ENCODE measurements at places on chromosomes 3 and 15.

GRCh38 chr3:22265403-22265802 is 514.4 kb upstream of the ZNF385D start:
- no peak for DNase-seq

DNA sequence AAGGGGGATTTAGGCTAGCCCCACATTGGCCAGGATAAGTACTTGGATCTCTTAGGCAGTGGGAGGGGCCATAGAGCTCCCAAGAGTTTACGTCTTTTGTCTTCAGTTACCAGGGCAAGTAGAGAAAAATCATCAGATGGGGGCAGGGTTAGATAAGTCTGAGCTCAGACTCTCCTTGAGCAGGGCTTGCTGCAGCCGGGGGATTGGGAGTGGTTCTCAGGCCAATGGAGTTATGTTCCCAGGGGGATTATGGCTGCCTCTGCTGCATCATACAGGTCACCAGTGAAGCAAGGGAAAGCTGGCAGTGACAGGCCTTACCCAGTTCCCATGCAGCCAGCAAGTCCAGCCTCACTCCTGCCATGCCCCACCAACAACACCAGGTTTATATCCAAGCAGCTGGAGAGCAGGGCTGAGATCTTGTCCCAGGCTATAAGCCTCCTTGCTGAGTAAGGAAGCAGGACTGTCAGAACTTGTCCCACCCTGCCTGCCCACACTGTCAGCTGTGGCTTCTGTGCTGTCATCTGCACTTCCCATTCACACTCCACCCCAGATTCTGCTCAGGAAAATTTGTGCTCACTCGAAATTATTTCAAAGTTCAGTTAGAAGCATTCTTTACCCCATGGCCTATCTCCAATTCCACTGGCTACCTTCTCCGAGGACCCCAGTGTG is 215.3 kb downstream of the FAM43A start:
- no peak for DNase-seq

- peak; percentile 64 for DNase-seq
Observed at GRCh38 chr3:14329116-14329830, 73.1 kb upstream of the SLC6A6 start.

DNA sequence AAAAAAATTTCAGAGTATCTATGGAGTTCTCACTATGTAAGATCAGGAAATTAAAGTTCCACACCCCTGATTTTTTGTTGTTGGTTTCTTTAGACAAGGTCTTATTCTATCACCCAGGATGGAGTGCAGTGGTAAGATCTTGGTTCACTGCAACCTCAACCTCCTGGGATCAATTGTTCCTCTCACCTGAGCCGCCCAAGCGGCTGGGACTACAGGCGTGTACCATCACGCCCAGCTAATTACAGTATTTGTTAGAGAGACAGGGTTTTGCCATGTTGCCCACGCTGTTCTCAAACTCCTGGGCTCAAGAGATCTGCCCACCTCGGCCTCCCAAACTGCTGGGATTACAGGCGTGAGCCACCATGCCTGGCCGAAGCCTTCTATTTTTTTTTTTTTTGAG is 12.4 kb downstream of the QRICH1 start:
- peak; percentile 4 for DNase-seq

GRCh38 chr3:36859494-36859893 is 85.4 kb downstream of the TRANK1 start:
- DNase-seq = no peak

- no peak for DNase-seq
Observed at GRCh38 chr15:28930011-28930410, 44.2 kb downstream of the APBA2 start.

DNA sequence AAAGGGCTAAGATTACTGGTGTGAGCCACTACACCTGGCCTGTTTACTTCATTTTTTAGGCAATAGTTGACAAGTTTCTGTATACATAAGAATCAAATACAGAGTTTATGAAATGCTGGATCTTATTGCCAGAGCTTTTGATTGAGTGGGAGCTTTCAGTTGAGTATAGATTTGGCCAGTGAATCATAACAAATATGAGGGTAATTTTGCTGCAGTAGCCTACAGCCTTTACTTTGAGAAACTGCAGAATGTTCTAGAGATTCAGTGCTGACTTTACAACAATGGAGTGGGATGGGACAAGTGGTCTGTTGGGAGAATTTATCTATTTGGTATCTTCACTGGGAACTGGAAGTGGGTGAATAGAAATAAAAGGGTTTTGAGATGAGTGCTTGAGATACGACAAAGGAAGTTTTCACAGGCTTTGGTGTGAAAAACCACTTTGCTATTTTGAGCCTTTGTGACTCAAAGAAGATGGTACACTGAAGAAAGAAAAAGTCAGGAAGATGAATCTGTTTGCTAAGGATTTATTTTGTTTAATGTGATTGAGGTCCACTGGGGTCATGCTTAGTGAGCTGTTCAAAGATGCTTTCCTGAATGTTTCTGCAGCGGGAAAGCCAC is 227.8 kb downstream of the UBE2E2 start:
- no peak for DNase-seq

DNA sequence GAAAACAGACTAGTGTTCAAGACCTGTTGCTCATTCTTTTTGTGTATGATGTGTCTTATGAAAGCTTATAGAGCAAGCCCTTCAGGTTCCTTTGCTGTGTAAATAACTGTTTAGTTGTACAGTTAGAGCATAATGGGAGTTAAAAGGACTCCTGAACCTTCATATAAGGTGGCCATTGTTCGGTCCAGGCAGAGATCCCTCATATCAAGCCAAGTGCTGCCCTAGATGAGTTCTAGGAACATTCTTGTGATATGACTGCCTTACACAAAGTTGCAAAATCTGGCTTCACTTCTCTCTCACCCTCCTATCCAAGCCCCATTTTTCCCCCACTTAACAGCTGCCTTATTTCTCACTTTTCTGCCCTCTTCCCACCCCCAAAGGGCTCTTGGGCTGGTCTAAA is 26.9 kb downstream of the GYG1 start:
- no peak for DNase-seq

DNA sequence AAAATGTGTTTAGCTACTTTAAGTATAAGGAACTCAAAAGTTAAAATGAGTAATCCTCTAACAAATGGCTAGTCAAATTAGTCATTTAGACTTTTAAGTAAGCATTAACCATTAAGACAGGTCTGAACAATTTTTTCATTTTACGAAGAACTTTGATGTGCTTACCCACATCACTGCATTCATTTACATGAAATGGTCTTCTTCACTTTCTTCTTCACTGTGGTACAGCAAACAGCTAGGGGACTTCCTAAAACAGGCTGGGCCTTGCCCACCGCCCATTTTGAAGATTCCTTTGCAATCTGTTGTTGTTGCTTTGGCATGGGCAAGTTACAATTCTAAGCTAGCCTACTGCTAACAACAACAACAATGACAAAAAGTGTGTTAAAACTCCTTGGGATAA is 67.4 kb downstream of the CBLB start:
- no peak for DNase-seq

- peak; percentile 32 for DNase-seq
Observed at GRCh38 chr15:89998141-89998661, 2.9 kb upstream of the ZNF710 start.

GRCh38 chr15:62896380-62896866 is 146.1 kb upstream of the TPM1 start:
- DNase-seq = no peak

DNA sequence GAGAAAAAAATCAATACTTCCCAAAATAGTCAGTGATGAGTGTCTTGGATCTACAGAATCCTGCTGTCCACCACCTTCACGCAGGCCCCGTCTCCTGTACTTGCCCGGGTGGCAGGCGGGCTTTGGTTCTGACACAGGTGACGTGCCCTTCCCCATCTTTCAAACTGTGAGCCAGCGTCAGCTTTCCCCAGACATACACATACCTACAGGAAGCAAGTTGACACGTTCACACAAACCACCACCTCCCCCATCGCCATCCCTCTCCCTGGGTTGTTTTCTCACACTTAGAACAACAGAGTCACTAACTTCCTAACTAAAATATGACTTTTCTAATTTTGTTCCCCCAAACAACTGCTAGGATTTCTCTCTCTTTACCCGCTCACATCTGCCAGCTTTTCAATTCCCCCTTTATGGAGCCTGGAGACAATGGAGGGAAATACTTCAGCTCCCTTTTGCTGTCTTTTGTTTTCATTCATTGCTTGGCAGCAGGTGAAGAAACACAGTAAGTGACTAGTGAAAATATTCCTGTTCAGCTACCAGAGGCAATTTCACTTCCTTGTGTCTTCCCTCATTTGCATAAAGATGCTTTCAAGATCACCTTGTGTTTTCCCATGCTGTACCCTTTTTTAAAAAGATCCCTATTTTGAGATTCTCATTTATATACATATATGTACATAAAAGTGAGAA is 248.3 kb downstream of the SLCO3A1 start:
- no peak for DNase-seq

DNA sequence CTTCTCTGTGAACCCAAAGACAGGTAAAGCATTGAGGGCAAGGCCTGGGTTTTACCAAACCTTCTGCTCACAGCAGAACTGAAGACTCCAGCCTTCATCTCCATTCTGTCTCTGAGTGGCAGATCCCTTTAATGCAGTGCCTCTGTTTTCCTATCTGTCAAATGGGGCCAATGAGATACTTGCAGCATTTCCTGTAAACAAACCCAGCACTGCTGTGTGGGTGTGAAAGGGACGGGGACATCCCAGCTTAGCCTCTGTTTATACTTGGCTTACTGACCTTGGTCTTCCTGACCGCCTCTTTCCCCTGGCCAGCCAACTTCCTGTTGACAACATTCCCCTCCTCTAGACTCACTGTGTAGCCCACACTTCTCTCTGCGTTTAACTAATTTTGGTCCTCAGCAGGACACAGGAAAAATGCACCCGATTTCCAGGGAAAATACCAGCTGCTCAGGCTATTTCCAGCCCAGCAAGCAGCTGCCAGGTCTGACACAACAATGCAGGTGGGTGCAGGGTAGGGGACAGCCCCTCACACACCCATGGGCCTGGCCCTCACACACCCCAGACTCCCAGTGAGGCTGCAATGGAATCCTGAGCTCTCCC is 105.9 kb upstream of the HERC1 start:
- DNase-seq = no peak

DNA sequence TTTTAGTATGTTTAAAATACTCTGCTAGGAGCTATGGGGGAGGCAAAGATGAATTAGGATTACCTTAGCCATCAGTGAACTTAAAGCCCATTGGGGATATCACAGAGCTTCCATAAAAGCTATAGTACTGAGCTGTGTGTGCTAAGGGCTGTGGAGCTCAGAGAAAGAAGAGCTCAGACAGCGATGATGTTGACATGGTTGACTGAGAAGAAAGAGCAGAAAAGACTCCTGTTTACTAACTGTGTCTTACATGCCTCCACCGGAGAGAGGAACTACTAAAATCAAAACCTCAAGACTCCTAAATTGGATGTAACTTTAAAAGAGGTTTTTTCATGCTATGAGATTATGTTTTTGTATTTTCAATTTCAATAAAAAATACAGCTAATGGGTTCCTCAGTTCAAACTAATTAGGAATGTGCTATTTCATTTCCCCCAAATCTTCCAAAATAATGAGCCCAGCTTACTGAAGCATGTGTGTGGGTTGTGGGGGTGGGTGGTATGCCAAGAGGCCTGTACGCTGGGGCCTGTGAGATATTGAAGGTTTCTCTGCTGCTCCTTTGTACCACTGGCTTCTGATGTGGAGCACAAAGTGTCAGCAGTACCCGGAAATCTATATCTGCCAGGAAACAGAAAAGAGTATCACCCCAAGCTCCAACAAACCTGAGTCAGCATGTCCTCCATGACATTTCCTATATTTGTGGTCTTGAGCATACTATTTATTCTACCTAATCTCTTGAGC is 22.7 kb downstream of the DGKG start:
- DNase-seq = no peak

GRCh38 chr3:43525941-43526607 is 95.7 kb downstream of the ANO10 start:
- no peak for DNase-seq

DNA sequence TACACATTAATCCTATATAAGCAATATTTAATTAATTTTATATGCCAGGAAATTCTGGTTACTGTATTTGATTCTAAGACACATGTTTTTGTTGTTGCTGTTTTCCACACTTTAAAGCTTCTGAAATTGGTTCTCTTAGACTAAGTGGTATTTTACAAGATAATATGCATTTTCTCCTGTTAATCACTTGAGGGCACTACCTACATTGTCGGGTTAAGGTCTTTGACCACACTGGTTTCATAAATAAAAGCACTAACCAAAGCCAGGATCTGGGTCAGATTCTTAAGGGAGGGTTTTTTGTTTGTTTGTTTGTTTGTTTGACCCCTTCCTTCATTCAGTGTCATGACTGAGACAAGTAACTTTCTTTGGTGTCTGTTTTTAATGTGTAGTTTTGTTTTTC is 590.2 kb downstream of the RBMS3 start:
- no peak for DNase-seq

DNA sequence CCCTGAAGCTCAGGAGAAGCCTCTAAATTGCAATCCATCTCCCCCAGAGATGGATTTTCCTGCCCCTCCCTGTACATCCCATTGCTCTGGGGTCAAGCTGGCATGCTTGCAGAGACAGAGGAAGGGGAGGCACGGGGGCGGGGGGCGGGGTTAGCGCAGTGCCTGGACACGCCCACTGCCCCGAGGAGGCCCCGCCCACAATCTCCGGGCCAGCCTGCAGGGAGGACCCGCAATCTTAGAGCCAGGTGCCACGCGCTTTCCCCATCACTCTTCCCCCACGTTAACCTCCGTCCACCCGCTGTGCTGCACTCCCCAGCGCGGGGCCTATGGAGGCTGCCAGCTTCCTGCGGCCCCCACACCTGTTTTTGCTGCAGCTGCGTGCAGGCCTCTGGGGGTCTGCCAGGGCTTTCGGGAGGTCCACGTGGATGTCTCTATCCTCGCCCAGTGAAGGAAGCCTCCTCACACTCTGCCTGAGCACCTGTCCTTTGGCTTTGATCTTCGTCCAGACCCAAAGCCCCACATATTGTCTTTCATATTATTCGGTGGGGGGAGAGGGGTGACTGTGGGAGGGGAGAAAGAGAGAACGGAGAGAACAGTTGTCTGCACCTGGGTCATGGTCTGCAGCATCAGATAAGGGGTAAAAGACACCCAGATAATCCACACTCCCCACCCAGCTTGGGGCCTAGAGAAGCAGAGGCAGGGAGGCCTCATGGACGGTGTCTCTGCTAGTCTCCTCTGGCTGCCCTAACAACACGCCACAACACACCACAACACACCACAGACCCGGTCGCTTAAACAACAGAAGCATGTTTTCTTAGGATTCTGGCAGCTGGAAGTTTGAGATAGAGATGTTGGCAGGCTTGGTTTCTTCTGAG is 118.0 kb upstream of the MEF2A start:
- peak; percentile 9 for DNase-seq

- no peak for DNase-seq
Observed at GRCh38 chr3:11385326-11385725, 113.1 kb downstream of the ATG7 start.

- DNase-seq = no peak
Observed at GRCh38 chr3:19384868-19385267, 236.6 kb downstream of the KCNH8 start.

DNA sequence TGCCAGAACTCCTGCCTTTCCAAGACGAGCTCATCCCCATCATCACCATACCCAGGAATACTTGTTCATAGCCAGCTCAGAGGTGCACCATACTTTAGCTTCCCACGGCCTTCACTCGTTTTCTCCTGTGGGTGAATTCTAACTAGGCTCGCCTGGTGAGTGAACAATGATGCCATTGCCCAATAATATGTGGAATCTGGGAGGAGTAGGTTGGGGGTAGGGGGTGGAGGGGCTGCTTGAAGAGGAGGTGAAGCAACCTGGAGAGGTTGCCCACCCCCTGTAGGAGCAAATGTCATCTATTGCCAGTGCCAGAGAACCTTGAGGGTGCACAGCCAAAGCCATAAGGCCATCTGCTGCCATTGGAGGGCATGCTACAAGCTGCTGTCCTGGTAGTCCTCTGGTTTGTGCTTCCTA is 592 bp upstream of the ZNF445 start:
- DNase-seq = no peak

- no peak for DNase-seq
Observed at GRCh38 chr3:128274837-128275236, 121.6 kb downstream of the EEFSEC start.
